ENCODE measurements at places on chromosomes 2 and 18.
A peak's percentile ranks its signal among the peaks of the same experiment; 100 is the strongest.

DNA sequence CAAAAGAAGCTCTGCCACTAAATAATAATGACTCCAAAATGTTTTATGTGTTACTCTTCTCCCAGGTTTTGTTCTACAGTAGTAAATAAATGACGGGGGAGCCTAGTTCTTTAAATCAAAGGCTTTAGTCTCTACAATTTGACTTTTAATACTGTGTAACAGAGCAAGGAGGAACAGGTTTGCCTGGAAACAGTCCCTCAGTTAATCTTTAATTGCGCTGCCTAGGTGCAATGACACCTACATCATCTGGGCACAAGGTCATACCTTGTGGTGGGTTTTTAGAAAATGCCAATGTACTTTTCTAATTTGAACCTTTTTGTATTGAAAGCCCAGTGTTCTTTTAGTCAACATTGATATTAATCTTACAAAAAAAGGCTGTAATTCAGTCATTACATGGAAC lies 287.3 kb upstream of the SETBP1 start:
- DNase-seq = no peak

- DNase-seq = peak; percentile 75
These were observed 47.4 kb upstream of the RMDN2 start for GRCh38 chr2:37877457-37878315.

DNA sequence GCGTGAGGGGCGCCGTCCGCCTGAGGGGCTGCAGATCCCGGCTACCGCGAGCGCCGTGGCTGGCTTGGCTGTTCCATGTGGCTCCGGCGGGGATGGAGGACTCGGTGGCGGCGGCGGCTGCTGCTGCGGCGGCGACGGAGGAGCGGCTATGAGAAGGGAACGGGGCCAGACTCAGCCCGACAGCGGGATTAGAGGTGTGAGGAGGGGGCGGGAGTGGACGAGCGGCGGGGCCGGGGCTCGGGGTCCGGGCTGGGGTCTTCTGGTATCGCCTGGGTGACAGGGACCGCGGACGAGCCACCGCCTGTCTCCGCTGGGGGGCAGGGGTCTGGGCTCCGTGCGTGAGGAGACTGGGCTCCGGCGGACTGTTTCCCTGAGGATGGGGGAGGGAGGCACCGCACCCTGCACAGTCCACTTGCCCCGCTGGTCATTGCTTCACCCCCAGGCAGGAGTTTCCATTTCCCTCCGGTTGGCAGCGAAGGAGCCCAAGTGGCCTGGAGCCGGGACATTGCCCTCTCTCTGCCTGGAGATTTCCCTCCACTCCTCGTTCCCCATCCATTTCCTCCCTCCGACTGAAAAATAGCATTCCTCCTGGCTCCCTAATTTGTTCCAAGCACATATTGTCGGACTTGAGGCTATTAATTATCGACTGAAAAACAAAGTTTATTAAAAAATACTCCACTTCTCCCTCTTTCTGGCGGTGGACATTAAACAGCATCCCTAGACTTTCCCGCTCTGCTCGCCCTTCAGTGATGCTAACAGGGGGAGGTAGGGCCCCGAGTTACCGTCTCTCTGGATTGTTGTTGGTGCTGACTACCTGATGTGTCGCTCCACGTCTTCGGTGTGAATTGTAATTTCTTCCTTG lies 577 bp downstream of the EHBP1 start:
- peak; percentile 46 for DNase-seq

DNA sequence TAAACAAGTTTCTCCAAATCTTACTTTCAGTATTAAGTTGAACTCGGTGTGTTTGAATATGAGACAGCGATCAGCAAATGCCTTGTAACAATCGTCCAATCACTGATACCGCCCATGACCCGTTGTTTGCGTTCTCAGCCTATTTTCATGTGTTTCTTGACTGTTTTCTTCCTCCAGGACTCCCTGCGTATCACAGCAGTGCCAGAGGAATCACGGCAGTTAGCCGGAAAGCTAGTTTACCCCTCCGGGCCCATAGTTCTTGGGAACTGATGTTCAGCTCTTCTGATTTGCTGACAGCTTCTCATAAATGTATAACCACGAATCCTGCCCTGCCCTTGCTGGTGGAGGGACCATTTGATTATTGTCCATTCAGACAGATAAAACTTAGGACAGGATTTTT lies 42.2 kb upstream of the TPO start:
- DNase-seq = no peak

All from fibroblast of upper back skin (primary cell).